MG63 (cell line): ENCODE measurements at places on chromosomes 2 and 18. TPM values are rescaled to one million over a fixed set of nuclear protein-coding genes. Genes with fewer than 3 reads are reported as not detected.

DNA sequence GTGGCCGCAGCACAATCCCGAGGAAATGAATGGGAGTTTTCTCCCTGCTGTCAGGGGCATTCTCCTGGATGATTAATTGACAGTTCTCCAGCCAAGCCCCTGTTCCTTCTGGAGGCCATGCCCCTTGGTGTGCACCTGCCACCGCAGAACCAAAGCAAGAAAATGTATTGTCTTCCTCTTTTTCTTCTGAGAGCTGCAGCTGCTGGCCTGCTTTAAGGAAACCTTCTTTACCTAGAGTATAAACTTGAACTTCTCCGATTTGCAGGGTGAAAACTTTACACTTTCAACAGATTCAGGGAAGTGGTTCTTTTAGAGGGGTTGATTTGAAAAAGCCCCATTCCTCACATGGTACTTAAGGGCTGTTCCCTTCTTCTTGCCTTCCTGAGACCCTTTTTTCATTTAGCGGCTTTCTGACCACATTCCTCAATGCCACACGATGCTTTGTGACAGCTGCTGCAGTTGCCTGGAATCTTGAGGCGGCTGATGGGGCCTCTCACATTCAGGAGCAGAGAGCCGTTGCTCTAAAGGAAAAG, 402.8 kb downstream of the TXNL1 start:
- no peak for DNase-seq

- no peak for DNase-seq
Measured at GRCh38 chr18:75407468-75408437, 19.8 kb downstream of the SMIM21 start.

DNA sequence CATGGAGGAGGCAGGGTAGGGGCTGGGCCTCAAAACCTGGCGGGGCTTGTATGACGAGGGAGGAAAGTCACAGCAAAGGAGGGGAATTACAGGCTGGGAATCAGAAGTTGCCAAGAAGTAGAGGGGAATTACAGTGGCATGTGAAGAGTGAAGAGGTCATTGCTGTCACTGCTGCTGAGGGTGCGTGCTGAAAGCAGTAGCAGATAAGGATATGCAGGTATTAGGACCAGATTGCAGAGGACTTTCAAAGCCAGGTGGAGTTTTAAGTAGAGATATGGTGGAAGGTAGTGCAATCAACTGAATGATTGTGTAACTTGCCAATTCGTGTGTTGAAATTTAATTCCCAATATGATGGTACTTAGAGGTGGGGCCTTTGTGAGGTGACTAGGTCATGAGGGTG, 19.4 kb upstream of the LRPPRC start:
- DNase-seq, result no peak

LMAN2L gene
- total RNA-seq, result 28.5 and 32.0 TPM in 2 replicates

TMEM169 gene
- total RNA-seq, result not detected in 2 replicates

DNAH6 gene
- total RNA-seq, result not detected in 2 replicates

POMC gene
- not detected in 2 replicates for total RNA-seq

ANKRD53 gene
- total RNA-seq, result not detected in 2 replicates

KLHL29 gene
- 0.69 and 1.5 TPM in 2 replicates for total RNA-seq

DNA sequence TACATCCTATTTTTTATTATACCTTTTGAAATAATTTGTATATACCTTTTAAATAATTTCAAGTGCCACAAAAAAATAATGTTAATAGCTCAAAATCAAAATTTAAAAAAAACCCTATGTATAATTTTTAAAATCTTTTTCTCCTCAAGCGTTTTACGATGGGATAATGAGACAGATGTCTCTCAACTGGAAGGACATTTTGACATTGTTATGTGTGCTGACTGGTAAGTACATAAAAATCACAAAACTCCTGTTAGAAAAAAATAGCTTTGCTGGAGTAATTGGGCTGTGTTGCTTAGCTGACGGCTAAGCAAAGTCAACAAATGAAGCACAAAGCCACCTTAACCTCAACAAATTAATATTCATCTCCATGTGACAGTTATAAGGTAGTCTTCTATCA, 198.0 kb upstream of the SIX3 start:
- DNase-seq, result no peak
